Activated CD4-positive, alpha-beta memory T cell treated with anti-CD3 and anti-CD28 coated beads for 36 hours (primary cell): ENCODE measurements at places on chromosomes 11 and 22. TPM values are rescaled to one million over a fixed set of nuclear protein-coding genes. Genes with fewer than 3 reads are reported as not detected.

DNA sequence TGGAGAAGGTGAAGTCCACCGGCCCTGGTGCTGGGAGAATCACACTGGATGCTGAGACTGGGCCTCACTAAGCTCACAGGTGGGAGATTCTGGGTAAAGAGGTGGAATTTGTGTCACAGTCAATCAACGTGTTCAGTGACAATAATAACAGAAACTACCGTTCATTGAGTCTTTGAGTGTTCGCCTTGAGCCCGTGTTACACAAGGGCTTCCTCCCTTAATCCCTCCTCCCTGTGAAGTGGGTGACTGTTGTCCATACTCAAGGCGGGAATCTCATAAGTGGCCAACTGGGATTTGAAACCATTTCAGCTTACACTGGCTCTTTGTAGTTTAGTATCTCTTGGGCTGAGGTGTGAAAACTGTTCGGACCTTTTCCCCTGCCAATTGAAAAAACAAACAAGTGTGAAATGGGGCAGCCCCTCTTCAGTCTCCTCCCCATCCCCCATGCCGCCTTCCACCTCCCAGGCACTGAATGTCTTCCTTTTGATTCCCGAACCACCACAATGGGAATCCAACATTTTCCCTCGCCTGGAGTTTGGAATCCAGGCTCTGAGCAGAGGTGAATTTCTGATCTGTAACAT lies 502.4 kb downstream of the MIAT start:
- DNase-seq = no peak

DNA sequence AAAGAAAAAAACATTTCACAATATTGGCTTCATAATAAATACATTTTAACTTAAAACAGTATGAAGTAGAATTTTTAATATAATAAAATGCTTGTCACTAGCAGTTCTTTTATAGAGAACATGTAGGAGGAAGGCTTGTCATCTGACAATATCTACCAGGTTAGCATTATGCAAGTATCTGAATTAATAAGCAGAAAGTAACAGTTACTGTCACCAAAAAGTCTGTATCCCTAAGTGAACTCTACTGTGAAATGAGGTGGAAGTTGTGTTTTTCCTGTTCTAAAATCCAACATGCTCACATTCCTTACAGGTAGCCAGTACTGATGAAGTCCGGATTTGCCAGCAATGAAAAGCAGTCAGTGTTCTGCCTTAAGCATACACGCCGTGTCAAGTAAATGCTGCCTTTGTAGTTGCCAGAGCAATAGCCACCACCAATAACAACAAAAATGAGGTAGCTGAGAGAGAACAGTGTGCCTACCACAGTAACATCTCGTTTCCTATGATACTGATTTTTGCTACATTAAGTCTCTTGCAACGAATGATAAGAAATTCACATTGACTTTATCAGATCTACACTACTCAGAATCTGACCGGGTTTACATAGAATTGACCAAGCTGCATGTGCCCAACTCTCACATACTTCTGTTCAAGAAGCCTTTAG lies 95.5 kb downstream of the SIK3 start:
- DNase-seq = no peak

DNA sequence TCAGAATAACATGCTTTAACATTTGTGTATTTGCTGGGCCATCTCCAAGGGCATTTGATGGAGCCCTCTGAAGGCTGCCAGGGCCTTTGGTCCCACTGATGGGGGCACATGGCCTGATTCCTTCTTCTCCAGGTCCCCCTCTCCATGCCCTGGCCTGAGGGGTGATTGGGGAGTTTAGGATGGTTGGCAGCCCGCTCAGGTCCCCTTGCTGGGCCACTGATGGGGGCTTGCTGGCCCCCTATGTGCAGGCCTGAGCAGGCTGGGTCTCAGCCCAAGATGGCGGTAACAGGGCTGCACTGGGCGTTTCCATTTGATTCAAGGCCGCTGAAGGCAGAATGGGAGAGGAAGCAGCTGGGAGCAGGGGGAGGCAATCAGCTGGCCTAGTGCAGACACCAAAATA lies 113.7 kb upstream of the NECTIN1 start:
- DNase-seq = no peak

- no peak for DNase-seq
Measured at GRCh38 chr11:105490333-105490732, 119.5 kb upstream of the GRIA4 start.

GRCh38 chr22:29102300-29102699 lies 29.5 kb downstream of the KREMEN1 start:
- no peak for DNase-seq

Gene CATSPER1
- total RNA-seq = not detected

Gene DDIAS
- 19.4 TPM for total RNA-seq

- DNase-seq = peak; percentile 64
Measured at GRCh38 chr22:17120281-17120680, 879 bp downstream of the TMEM121B start.

Gene PTGDR2
- 0.33 TPM for total RNA-seq

DNA sequence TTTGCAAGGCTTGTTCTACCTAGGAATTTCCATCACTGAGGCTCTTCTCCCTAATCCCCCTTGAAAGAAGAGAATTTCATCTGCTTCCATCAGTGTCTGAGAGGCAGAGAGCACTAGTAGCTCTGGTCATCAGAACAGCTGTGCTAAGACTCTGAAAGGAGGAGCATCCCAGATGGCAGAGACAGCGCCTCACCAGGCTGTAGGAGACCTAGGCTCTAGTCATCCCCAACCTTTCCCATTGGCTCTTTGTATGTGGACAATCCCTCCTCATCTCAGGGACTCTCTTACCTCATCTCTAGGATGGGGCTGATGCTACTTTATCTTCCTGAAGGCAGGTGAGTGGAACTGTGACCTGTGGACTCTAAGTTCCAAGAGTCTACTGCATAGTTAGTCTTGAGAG lies 8.8 kb upstream of the OR9I1 start:
- no peak for DNase-seq

- DNase-seq = no peak
Measured at GRCh38 chr11:126951465-126951864, 49.1 kb downstream of the KIRREL3 start.

DNA sequence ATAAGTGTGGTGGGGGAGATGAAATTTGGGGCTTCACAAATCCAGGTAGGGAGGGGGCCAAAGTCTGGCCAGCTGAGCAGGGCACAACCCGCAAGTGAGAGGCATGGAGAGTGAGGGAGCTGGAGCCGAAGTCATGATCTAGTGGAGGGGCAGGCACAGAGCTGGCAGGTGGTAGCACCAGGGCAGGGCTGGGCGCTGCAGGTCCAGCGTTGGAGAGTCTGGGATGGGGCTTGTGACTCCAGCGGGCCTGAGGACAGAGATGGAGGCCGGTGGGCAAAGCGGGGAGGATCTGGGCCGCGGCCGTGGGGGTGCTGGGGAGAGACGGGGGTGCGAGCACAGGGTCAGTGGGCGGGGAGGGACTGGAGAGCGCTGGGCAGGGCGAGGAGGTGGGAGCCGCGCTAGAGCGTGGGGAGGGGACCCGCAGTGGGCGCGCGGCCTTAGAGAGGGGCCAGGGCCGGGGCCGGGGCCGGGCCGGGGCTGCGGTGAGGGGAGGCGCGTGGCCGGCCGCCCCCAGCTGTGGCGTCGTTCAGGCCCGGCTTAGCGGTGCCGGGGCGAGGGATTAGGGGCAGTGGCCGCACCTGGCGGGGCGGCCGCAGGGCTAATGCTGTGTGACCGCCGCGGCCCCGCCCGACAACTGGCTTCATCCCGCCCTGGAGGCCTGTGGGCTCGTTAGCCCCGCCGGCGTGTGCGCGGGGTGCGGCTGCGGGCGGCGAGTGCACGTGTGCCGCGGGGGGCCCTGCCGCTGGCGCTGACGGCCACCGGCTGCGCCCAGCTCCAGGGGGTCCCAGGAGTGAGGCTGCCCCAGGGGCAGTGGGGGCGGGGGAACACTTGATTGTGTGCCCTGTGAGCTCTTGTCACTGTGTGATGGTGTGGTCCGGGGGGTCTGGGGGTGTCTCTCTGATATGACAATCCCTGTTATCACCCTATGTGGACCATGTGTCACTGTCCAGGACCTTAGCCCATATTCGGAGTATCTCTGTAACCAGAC lies 23.6 kb upstream of the MYOD1 start:
- DNase-seq = no peak

Gene PYGM
- total RNA-seq = 0.94 TPM

DNA sequence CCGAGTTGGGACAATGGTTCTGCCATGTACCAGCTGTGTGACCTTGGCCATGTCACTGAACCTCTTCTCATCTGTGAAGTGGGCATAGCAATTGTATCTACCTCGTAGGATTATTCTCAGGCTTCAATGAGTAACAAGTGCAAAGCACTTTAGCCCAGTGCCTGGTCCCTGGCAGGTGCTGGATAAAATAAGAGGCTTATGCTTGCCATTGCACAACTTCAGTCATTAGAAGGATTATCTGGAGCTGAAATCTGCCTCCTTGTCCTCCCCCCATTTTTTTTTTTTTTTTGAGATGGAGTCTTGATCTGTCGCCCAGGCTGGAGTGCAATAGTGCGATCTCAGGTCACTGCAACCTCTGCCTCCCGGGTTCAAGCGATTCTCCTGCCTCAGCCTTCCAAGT lies 7.2 kb downstream of the SMTNL1 start:
- DNase-seq = no peak
